ENCODE measurements at places on chromosomes 4 and X.

- no peak for DNase-seq
Measured at GRCh38 chr4:54185044-54185780, 43.9 kb upstream of the PDGFRA start.

DNA sequence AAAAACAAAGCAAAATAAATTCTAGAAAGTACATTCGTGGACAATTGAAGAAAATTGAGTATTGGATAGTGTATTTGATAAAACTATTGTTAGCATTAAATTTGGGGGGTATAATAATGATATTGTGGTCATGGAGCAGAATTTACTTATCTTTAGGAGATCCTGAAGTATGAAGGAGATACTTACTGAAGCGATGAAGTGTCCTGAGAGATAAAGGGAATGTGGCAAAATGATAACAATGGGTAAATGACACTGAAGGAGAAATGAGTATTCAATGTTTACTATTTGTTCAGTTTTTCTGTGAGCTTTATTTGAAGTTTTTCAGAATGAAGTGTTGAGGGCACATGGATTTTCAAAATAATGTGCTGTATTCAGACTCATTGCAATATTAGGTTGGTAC lies 30.0 kb upstream of the BLTP1 start:
- no peak for DNase-seq

GRCh38 chrX:44025555-44025954 lies 52.4 kb upstream of the NDP start:
- DNase-seq = no peak

DNA sequence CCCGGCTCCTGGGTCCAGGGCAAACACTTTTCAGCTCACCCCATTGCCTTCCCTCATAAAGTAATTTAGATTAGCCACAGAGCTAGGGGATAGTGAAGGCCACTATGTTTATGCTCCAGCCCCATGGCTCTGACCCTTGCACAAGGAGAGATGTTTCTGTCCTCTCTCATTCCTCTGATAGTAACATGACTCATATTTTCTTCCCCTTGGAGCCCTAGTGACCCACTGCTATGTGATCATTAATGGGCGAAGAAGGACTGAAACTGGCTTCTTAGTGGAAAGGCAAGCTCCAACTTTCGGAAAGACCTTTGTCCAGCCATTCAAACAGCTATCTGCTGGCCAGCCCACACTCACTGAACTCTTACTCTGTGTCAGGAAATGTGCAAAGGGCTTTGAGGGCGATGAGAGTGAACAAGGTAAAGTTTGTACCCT lies 12.3 kb downstream of the CLDN2 start:
- no peak for DNase-seq

DNA sequence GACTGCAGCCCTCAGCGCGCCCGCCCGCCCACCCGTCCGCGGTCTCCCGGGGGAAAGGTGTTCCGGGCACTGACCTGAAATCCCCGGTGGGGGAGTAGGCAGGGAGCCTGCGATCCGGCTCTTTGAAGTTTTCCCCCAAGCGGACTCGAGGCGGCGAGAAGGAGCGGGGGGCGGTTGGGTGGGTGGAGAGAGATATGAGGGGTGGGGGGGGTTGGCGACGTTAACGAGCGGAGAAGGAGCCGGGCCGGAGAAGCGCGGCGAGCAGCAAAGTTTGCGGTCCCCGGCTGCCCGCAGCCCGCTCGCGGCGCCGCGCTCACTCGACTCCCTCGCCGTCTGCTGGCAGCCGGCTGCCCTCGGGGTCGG lies 636 bp downstream of the BCOR start:
- DNase-seq = no peak

GRCh38 chrX:23694606-23695005 lies 27.3 kb downstream of the PRDX4 start:
- peak; percentile 12 for DNase-seq

- peak; percentile 22 for DNase-seq
Measured at GRCh38 chr4:8336412-8337075, 67.0 kb downstream of the HTRA3 start.

DNA sequence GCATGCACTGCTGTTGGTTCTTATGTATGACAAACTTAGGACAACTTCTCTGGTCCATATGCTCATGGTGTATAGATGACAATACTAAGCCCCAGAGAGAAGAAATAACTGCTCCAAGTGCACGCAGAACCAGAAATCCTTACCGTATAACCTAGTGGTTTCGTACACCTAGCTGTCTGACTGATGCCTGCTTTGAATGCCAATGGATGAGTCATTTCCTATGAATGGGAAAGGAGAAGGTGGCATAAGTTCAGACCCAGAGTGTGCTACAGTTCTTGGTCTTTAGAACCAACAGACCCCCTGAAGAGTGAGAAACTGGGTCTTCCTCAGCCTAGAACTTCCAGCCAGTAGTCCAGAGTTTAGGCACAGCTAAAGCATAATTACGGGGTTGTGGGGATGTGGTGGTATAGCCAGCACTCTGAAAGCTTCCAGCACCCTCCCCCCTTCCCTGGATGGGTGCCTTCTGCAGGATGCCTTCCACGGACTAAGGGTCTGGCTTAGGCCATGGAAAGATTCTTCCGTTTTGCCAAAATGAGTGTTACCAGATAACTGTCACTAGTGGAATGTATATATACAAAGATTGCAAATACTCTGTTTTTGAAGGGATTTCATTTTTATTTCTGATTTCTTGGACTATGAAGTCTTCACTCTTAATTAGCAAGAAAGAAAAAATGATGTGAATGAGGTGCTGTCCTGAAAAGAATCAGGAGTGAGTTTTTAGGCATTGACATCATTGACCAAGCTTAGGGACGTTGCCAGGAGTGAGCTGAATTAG lies 84.6 kb upstream of the PACRGL start:
- DNase-seq = no peak

DNA sequence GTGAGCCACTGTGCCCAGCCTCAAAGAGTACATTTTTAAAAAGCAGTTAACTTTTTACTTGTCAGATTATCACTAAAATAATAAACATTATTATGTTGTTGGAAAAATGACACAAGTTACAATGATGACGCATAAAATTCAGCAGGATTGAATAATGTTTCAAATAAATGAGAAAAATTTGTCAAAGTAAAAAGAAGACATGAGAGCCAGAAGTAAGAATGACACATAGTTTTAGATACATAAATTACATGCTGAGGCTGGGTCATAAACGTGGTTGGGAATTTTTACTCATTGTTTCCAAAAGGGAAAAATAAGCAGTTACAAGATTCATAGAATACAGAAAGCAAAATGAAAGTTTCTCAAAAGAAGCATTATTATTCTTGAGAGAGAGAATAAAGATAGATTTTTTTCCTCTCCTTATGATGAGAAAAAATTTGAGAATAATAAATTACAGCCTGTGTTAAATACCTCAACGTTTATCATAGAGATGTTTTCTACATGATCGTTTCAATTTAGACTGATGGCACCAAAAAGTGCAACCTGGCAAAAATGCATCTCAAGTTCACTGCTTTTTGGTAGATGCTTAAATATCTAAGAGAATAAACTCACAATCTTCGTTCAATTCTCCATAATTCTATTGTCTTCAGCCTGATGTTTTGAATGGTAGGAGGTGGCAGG lies 40.4 kb downstream of the GUCY1B1 start:
- DNase-seq = no peak

- DNase-seq = no peak
Measured at GRCh38 chr4:145003675-145004074, 94.3 kb downstream of the ANAPC10 start.

DNA sequence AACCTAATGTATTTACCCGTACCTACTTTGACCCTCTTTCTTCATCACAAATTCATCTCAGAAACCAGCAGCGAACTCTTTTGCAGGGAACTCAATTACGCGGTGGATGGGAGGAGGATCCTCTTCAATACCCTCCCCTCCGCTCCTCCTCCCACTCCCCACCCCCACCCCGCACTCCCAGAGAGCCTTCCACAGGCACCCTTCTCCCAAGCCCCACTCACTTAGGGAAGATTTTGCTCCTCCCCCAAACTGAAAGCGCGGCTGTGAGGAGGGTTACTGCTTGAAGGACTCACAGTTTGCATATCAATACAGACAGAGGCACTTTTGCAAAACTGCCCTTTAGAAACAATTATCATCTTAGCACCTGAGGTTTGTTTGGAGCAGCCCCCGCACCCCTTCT lies 960 bp upstream of the IL1RAPL1 start:
- no peak for DNase-seq

GRCh38 chr4:88012647-88013046 lies 5.2 kb downstream of the PKD2 start:
- no peak for DNase-seq

Data from HFF-Myc (cell line).